ENCODE measurements at places on chromosomes 3 and 15.

- DNase-seq: peak; percentile 67
These were observed 181.6 kb downstream of the ABHD5 start for GRCh38 chr3:43872301-43872700.

GRCh38 chr3:57737840-57738239 lies 18.3 kb upstream of the SLMAP start:
- no peak for DNase-seq

GRCh38 chr15:88187195-88187594 lies 69.3 kb downstream of the NTRK3 start:
- DNase-seq: no peak

DNA sequence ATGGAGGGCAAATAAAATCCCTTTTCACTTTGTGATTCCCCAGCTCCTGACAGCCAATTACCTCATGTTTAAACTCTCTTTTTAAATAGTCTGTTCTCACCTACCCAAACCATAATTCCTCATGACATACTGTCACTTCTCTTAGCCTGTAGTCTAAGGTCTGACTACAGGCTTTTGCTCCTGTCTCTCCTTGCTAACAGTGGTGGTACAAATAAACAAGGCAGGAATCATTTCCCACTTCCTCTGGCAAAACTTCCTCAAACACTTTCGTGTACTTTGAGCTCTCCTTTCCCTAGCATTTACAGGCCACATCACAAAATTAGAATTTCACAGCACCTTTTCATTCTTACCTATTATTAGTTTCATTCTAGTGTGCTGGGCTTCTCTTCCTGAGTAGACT lies 51.8 kb downstream of the ATP8B4 start:
- no peak for DNase-seq

DNA sequence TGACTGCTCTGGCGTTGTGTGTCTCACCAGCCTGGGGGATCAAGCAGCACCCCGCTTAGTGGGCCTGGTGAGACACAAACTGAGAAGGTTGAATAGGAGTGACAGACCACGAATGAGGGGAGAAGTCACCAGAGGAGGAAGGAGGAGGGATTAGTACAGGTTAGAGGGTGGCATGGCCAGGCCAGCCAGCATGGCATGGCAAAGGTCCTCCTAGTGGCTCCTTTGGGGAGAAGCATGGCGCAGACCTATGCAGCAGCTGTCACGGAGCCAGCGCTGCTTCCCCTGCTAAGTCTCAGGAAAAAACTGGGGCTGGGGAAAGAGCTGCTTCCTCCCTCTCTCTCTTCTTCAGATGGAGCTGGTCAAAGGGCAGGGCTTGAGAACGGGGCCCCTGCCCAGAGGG lies 48.6 kb downstream of the ZDHHC3 start:
- no peak for DNase-seq

DNA sequence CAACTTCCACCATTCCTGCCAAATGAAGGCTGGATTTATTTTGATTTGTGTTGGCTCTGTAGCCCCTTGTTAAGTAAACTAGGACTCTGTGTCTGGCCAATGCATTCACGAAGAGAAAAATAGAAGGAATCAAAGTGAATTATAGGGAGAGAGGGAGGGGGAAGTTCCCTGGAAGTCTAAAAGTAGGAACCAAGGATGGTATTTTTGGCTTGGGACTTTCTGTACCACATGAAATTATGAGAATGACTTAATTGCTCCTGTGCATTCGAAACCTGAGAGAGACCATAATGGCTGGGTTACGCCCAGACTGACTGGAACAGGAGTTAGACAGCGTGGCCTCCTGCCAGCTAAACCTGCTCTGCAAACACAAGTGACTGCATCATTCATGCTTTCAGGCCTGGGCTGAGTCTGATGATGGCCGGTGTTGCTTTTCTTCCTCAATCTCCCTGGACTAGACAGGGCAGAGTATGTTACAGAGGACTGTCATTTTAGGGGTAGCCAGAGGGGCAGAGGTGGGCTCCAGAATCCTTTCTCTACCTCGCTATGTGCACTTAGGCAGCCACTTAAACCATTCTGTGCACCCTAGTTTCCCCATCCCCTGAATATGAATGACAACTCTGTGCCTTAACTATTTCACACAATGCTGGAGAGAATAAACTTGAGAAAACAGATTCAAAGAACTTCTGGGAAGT lies 58.9 kb downstream of the MYO1E start:
- DNase-seq: peak; percentile 84
